GM12878 (cell line): ENCODE measurements at places on chromosomes 1 and 21. TPM values are rescaled to one million over a fixed set of nuclear protein-coding genes. Genes with fewer than 3 reads are reported as not detected.

GRCh38 chr21:40129809-40130208 lies 262.6 kb downstream of the PCP4 start:
- no peak for DNase-seq

- DNase-seq: no peak
Measured at GRCh38 chr1:24089027-24089742, 22.8 kb downstream of the MYOM3 start.

GRCh38 chr1:70005386-70006034 lies 199.9 kb downstream of the LRRC40 start:
- no peak for DNase-seq

- DNase-seq: no peak
Measured at GRCh38 chr1:30126848-30127247, 596.5 kb downstream of the MATN1 start.

GRCh38 chr1:22754106-22754768 lies 43.6 kb downstream of the EPHB2 start:
- DNase-seq: peak; percentile 58

Gene AQP10
- polyA plus RNA-seq: not detected in 2 replicates

Gene GJA8
- not detected in 2 replicates for polyA plus RNA-seq

DNA sequence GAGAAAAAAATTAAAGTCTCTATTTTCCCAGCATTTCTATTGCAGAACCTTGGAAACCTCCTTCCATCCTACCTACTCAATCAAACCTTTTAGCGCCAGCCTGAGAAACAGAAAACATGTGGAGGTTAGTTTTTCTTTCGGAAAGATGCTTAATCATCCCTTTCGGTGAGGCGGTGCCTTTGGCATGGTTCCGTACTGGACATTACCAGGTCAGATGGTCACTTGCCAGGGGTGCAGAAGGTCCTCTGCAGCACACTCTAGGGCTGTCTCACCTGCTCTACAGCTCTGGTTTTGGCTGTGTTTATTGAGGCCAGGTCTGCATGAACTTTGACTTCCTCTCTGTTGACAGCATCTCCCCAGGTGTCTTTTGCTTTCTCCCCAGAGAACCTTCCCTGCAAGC lies 121.5 kb downstream of the PLD5 start:
- DNase-seq: no peak

- no peak for DNase-seq
Measured at GRCh38 chr1:36764798-36765197, 269.5 kb downstream of the GRIK3 start.

DNA sequence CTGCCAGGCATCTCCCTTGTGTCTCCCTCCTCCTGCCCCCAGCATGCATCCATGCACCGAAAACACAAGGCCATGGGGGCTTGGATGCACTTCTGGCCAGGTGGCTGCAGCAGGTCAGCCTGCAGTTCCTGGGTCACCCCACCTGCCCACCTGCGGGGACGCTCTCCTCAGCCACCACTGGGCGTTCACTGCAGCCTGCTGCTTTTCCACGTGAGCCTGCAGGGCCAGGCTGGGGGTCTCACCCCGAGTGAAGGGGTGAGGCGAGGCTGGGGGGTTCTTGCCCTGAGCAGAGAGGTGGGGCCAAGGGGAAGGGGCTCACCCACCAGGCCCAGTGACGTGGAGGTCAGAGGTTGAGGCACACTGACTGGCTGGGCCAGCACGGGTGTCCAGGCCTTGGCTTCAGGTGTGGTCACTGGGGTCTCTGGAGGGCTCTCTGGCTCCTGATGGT lies 64.6 kb downstream of the WNT9A start:
- no peak for DNase-seq

- no peak for DNase-seq
Measured at GRCh38 chr1:182786223-182786994, 3.2 kb upstream of the NPL start.

Gene GIPC2
- 0.23 TPM in 1 of 2 replicates, not detected in the other for polyA plus RNA-seq
